ENCODE measurements at places on chromosomes 5 and 9. TPM values are rescaled to one million over a fixed set of nuclear protein-coding genes. Genes with fewer than 3 reads are reported as not detected.

DNA sequence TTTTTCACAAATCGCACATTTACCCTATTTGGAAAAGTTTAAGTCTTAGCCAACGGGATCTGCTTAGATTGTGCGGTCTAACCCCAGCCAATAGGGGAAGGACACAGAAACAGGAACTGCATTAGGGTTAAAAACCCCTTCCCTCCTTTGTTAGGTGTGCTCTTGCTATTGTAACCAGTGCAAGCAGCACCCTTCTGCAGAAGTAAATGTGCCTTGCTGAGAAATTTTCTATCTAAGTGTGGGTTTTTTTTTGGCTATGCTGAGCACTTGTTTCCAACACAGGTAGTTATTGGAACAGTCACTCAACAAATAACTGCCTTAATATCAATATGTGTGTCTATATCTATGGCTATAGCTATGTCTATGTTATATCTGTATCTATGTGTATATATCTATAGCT, 190.0 kb downstream of the TRIM32 start:
- no peak for DNase-seq

DNA sequence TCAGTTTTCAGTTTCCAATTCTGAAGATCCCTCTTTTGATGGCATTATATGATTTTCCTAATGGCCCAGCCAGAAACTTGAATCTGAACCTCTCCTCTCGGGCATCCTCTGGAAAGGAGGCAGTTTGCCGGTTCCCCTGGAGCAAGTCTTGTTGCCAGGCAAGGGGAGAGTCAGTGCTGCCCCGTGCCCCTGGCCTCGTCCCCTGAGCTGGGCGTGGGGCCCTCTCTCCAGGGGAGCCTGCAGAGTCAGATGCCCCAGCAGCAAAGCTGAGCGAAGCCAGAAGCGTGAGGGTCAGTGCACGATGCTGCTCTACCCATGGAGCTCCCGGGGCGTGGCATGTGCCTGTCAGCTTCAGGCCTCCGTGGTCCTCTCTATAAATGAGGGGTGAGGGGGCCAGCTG, 14.0 kb downstream of the OLFM1 start:
- DNase-seq, result no peak

GRCh38 chr9:3608011-3608410, 82.2 kb upstream of the RFX3 start:
- DNase-seq, result no peak

DNA sequence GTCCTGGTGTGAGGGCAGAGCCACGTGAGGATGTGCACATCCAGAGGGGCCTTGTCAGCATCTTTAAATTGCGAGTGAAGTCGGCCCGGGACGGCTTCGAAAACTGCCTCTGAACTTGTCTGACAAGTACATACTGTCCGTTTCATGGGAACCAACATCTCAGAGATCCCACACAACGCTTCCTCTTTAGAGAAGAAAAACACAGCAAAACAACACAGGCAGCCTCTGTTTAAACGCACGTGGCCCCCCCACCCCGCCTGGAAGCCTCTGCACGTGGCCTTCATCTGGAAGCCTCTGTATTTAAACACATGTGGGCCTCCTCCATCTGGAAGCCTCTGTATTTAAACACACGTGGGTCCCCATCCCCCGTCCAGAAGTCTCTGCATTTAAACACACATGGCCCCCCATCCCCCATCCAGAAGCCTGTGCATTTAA, 29.2 kb downstream of the CEP72 start:
- no peak for DNase-seq

DNA sequence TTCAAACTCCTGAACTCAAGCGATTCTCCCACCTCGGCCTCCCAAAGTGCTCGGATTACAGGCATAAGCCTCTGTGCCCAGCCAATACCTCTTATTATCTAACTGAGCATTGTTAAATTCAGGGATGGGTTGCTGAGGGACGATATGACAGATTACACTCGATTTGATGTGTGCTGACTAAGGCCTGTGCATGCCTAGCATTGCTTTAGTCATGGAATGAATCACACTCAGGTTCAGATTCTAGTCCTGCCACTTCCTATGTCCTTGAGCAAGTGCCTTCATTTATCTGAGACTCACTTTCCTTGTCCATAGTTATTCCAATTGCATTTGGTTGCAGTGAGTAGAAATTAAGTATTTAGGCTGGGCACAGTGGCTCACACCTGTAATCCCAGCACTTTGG, 19.5 kb downstream of the THBS4 start:
- no peak for DNase-seq

DNA sequence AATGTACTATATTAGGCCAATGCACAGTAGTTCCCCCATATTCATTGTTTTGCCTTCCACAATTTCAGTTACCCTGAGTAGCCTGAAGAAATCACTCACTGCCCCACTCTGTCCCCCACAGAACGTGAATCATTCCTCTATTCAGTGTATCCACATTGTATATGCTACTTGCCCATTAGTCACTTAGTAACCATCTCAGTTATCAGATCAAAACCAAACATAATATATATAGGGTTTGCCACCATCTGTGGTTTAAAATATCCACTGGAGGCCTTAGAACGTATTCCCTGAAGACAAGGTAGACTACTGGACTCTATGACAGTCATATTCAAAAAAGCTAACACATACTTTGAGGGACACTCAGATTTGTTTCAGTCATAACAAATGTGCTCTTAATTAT, 465.7 kb upstream of the RGMB start:
- no peak for DNase-seq

GRCh38 chr9:136605988-136606660, 56.6 kb upstream of the EGFL7 start:
- no peak for DNase-seq

GRCh38 chr5:172097356-172097755, 90.7 kb downstream of the STK10 start:
- DNase-seq, result peak; percentile 73

DNA sequence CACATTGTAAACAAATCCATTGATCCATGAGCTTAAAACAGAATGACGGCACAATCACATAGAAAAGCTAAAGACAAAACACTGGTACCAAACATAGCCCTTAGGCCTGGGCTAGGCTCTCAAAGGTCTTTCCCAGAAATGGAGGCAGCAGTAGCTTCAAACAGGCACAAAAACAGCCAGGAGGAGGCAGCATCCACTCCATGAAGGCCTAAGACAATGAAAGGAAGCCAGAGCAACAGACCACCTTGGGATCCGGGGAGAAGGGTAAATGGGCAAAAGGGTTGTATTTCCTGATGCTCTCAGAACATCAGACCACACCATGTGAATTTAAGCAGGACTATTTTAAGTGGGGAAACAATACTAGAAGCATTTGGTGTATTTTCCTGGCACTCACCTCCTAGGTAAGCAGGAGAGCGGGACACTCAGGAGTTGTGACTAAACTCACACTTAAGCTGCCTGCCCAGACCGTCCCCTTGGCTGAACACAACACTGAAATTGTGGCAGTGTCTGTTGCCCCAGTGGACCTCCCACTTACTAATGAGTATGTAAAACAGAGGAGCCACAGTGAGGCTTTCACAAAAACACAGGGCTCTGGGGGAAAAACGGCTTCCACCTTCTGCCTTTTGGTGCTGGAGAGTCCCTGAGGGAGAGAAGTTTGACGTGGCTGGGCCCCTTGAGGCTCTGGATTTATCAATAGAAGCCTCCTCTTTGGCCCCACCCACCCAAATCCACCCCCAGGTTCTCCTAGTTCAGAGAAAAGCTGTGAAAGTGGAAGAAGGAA, 11.9 kb downstream of the GNPDA1 start:
- DNase-seq, result peak; percentile 80

DNA sequence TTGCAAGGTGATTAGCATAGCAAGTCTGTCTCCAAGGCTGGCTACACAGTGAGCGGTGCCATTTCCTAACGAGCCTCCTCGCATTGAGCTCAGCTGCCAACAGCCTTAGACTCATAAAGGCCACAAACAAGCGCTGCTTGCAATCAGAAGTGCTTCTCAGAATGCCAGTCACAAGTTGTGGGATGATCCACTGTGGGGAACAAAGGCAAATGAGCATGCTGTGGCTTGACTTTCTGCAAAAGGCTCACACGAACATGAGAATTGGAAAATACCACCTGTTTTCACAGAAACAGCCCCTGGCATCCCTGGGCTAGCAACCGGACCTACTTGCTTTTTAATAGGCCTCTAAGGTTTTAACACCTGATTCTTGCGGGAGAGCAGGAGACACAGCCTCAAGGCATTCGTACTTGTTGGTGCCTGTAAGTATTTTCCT, 215.5 kb downstream of the FANCC start:
- peak; percentile 52 for DNase-seq

DNA sequence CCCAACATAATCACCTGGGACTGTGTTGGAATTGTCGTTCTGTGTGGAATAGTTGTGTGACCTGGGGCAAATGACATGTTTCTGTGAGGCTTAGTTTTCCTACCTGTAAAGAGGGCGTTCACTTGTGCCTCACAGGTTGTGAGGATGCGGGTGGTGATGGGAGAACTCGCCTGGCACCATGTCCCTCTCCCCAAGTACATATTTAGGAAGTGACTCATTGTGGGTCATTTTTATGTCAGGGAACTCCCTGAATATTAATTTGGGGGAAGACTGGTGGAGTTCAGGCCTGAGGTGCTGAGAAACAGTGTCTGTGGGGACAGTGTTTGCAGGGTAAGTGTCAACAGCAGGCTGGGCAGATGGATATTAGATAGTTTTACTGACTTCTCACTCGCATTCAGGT, 144.7 kb downstream of the KDM4C start:
- peak; percentile 44 for DNase-seq

DNA sequence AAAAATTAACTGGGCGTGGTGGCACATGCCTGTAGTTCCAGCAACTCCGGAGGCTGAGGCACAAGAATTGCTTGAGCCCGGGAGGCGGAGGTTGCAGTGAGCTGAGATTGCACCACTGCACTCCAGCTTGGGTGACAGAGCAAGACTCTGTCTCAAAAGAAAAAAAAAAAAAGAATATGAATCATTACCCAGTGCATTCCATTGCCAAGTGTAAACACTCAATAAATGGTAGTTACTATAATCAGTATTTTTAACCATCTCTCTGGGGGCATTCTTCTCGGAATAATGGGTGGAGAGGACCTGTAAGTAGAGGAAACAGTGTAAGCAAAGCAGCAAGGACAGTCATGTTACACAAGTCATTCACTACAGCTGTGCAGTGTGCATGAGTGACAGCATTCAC, 13.8 kb upstream of the RANBP17 start:
- DNase-seq, result no peak

DNA sequence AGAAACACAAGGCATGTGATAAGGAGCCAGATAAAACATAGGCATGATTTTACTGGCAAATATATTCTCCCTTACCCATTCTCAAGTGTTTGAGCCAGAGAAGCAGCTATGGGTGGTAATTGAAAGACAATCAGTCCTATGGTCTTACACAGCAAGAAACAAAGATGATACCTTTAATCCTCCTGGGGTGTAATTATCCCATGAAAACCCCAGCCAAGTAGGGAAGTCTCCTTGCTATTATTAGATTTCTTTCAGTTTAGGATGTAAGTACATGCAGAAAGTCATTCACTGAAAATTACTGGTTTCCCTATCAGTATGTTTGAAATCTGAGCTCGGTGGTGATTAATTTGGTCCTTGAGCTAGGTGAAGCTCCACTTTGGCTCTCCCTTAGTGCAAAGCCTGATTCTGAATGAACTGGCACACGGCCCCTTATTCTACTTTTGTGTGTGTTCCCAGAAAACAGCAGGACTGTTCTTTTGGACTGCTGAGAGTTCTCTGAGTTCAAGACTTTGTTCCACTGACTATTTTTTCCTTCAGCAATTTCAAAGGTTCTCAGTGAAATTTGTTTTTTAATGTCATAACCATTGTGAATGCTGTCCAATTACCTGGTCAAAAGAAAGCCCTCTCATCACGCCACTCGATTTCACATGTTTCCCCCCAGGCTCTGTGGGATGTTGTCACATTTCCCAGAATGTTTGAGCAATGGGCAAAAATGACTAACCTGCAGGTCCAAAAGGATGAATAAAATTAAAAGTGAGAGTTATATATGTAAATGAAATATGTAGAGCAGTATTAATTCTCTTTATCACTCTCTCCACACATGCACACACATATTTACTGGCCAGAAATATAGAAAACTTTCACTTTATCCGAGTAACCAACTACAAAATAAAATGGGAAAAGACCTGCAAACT, 343.0 kb downstream of the RAB3C start:
- no peak for DNase-seq

- no peak for DNase-seq
These were observed 388.5 kb downstream of the ENC1 start for GRCh38 chr5:74252044-74252443.

- DNase-seq, result peak; percentile 30
These were observed 7.4 kb downstream of the ZER1 start for GRCh38 chr9:128764361-128764760.

DNA sequence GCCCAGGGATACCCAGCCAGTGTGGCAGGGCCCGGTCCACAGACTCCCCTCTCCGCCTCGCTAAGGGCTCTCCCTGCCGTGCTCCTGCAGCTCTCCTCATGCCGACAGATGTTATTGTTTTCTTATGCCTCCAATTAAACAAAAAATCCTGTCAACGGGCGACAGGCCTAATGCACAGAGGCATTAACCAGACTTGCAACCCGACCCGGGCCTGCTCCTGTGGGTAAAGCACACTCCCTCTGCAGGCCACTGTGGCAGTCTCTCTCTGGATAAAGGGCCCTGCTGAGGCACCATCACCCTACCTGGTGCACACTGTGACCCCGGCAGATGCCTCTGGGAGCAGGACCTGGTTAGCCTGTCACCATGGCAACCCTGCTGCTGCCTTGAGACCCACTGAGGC, 27.5 kb upstream of the HAND1 start:
- DNase-seq, result no peak

- no peak for DNase-seq
These were observed 490.0 kb upstream of the PIK3R1 start for GRCh38 chr5:67725604-67726003.

DNA sequence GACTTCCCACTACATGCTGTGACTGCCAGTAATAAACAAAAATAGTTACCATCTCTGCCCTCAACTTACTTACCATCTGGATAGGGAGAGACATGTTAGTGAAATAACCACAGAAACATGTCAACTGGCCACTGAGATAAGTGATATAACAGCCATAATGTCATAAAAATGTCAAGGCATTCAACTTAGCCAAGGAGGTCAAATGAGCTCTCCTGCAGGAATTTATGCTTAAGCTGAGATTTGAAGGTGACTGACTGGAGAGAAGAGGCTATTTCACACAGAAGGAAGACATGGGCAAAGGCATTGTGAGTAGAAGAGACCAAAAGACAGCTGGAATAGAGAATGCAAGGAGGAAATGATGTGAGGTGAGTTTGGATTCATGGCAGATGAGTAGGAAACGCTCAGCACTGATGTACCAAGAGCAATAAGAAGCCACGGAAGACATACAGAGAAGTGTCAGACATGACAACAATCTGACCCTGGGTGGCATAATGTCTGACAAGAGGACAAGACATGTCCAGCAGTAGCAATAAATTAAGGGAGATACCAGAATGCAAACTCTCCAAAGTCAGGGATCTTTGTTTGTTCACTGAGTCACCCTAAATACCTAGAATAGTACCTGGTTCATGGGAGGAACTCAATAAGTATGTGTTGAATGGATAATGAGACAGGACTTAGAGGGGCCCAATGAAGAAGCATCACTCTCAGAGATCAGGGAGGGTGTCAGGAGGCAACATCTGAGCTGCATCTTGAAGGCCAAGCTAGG, 318.8 kb downstream of the ACTL7B start:
- DNase-seq, result no peak

SPATA9 gene
- total RNA-seq, result 1.2 TPM

ROR2 gene
- total RNA-seq, result 13.8 TPM

TYRP1 gene
- total RNA-seq, result 0.36 TPM

GFI1B gene
- not detected for total RNA-seq

DAPK1 gene
- 42.7 TPM for total RNA-seq

GABRA6 gene
- total RNA-seq, result not detected

SSNA1 gene
- total RNA-seq, result 59.7 TPM

SH3GL2 gene
- 0.29 TPM for total RNA-seq

INSYN2B gene
- 3.5 TPM for total RNA-seq

Data from osteoblast (primary cell).